ENCODE measurements at places on chromosomes 7 and 10. TPM values are rescaled to one million over a fixed set of nuclear protein-coding genes. Genes with fewer than 3 reads are reported as not detected.

- no peak overlapping the region for H3K4me3 ChIP-seq
- DNase-seq: peak; percentile 28
- H3K27me3 ChIP-seq: no peaks in the 10 kb centered on the region
- H3K36me3 ChIP-seq: no peaks in the 10 kb centered on the region
- peaks cover 12% of the 10 kb centered on the region for H3K4me1 ChIP-seq
Observed at GRCh38 chr10:133169173-133169947, 9.3 kb downstream of the KNDC1 start.

- DNase-seq: no peak
- H3K36me3 ChIP-seq: no peaks in the 10 kb centered on the region
- H3K4me3 ChIP-seq: peak overlapping the region; percentile 71
- H3K27ac ChIP-seq: no peak overlapping the region
- peaks cover 5% of the 10 kb centered on the region for H3K4me1 ChIP-seq
Observed at GRCh38 chr7:130734815-130735716, 1.1 kb upstream of the KLF14 start.

DNA sequence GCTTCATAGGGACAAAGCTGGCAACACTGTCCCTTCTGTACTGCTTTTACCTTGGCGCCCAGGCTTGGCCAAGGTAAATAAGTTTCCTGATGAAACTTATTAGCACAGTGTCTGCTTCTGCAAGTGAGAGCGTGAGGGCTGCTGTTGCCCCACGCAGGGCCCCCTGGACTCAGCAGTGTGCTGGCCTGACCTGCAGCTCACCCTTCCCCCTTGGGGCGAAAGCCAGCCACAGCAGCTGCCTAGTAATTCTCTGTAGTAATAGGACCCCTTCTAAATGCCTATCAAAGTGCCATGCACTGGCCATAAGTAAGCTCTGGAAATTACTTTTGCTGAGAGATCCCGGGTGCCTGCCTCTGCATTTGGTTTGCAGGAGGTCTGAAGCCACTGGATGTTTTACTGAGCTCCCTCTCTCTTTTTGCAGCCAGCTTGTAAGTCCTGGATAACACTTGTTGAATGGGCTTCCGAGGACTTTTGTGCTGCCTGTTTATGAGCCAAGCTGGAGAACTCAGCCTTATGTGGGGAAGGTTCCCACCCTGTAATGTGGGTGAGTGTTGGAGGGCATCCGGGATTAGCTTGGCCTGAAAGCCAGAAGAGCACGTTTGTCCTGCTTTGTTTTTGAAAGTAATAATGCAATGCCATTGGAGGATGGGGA is 293.9 kb downstream of the C7orf25 start:
- no peak for DNase-seq
- H3K4me1 ChIP-seq: no peaks in the 10 kb centered on the region
- H3K27ac ChIP-seq: no peak overlapping the region
- no peaks in the 10 kb centered on the region for H3K27me3 ChIP-seq
- H3K4me3 ChIP-seq: no peak overlapping the region
- H3K36me3 ChIP-seq: no peaks in the 10 kb centered on the region

DNA sequence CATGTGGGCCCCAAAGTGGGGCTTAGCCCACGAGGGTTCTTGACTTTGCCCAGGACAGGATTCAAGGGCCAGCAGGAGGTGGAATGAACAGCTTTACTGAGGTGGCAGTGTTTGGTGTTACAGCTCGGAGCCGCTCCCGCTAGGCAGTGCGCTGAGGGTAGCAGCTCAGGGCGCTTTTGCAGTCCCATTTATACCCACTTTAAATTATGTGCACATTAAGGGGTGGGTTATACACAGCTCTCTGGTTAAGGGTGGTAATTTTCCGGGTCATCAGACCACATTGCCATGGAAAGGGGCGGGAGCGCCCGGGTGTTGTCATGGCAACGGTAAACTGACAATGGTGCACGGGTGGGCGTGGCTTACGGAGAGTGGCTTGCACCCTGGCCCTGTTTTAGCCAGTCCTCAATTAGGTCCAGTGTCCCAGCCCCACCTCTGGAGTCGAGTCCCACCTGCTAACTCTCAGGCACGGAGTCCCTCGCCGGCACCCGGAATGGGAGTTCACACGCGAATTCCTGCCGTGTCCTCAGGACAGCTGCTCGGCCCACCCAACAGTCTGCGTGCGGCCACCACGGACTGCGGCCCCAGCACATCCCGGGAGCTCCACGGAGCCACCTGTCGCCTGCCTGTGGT is 58.2 kb upstream of the PDGFA start:
- no peak overlapping the region for H3K27ac ChIP-seq
- H3K4me3 ChIP-seq: no peak overlapping the region
- H3K36me3 ChIP-seq: peaks cover 2% of the 10 kb centered on the region

DNA sequence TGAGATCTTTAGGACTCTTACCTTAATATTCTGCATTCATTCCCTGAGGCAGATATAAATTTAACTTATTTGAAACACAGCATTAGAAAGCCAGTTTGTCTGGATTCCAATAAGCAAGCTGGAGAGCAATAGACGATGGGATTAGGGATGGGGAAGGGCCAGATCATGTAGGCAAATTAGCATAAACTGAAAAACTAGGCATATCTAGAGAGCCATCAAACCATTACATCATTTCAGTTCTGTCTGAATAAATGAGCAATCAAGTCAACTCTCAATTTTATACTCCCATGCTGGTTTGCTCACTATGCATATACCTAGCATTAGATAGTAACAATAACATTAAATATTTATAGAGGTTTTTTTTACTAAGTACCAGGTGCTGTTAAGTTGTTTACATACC is 583.6 kb upstream of the LRRN3 start:
- H3K4me1 ChIP-seq: no peaks in the 10 kb centered on the region
- no peak overlapping the region for H3K4me3 ChIP-seq
- H3K36me3 ChIP-seq: no peaks in the 10 kb centered on the region
- H3K27me3 ChIP-seq: no peaks in the 10 kb centered on the region
- no peak overlapping the region for H3K27ac ChIP-seq

DNA sequence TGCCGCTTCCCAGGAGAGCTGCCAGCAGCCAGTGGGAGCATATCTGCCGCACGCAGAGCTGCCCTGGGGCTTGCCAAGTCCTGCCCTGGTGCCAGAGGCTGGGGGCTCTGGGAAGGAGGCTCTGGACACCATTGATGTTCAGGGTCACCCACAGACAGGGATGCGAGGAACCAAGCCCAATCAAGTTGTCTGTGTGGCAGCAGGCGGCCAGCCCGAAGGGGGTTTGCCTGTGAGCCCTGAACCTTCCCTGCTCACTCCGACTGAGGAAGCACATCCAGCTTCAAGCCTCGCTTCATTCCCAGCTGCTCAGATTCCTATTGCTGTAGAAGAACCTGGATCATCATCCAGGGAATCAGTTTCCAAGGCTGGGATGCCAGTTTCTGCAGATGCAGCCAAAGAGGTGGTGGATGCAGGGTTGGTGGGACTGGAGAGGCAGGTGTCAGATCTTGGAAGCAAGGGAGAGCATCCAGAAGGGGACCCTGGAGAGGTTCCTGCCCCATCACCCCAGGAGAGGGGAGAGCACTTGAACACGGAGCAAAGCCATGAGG is 94.6 kb downstream of the TACC2 start:
- no peak overlapping the region for H3K27ac ChIP-seq
- no peaks in the 10 kb centered on the region for H3K27me3 ChIP-seq
- H3K36me3 ChIP-seq: no peaks in the 10 kb centered on the region
- H3K4me3 ChIP-seq: no peak overlapping the region

DNA sequence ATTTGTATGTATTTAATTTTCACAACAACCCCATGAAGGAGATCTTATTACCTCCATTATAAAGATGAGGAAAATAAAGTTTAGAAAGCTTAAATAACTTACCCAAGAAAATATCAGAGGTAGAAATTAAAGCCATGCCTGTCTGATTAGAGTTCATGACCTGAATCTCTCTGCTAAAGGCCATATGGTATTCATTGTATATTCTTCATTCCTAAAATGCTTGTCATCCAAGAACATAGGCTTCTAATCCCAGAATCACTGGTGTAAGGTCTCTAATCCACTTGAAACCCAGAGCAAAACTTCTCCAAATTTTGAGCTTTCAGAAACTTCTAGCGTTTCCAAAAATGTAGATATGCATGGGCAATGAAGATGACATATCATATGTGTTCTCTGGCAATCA is 72.3 kb upstream of the YAE1 start:
- no peak overlapping the region for H3K4me3 ChIP-seq
- no peaks in the 10 kb centered on the region for H3K4me1 ChIP-seq
- no peak for DNase-seq
- H3K27ac ChIP-seq: no peak overlapping the region

DNA sequence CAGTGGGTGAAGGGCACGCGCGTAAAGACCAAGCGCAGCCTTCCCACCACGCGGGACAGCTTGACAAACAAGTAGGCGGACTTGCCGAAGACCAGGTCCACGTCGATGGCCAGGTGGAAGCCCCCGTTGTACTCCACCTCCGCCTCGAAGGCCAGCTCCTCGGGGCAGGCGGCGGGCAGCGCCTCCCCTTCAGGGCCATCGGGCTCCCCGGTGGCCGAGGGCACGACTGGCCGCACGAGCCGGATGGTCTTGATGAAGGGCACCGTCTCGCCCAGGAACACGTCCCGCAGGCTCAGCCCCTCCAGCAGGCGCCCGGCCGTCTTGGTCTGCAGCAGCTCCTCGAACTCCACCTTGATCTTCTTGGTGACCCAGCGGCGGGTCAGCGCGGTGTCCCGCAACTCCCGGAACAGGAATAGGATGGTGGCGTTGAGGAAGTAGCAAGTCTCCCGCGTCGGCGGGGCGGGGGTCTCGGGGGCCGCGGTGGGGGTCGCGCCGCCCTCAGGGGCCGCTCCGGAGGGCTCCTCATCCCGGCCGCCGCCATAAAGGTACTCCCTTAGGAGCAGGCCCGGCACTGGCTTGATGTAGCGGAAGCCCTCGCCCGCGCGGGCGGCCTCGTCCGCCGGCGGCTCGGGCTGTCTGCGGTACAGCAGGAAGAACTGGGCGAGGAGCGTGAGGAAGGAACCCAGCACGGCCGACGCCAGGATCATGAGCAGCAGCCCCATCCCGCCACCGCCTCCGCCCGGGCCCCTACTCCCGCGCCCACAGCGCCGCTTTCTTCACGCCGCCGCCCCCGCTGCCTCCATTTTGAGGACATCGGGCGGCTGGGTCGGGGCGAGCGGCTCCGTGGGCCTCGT is 507 bp downstream of the PDZD8 start:
- peak overlapping the region; percentile 86 for H3K4me3 ChIP-seq
- H3K4me1 ChIP-seq: peaks cover 17% of the 10 kb centered on the region
- H3K27me3 ChIP-seq: no peaks in the 10 kb centered on the region
- H3K27ac ChIP-seq: peak overlapping the region; percentile 90
- peak; percentile 44 for DNase-seq

DNA sequence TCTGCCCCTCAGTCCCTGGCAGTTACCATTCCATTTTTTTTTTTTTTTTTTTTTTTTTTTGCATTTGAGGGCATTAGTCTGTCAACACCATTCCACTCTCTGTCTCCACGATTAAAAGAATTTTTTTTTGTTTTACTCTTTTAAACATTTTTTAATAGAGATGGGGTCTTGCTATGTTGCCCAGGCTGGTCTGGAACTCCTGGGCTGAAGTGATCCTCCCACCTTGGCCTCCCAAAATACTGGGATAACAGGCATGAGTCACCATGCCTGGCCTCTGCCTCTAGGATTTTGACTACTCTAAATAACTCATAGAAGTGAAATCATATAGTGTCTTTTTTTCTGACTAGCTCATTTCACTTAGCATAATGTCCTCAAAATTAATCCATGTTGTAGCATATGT is 16.5 kb upstream of the CLDN3 start:
- DNase-seq: no peak
- no peak overlapping the region for H3K4me3 ChIP-seq
- H3K36me3 ChIP-seq: no peaks in the 10 kb centered on the region
- H3K27me3 ChIP-seq: no peaks in the 10 kb centered on the region

GRCh38 chr10:112790030-112790429 is 160.0 kb upstream of the TCF7L2 start:
- H3K4me3 ChIP-seq: no peak overlapping the region
- no peak overlapping the region for H3K27ac ChIP-seq
- no peaks in the 10 kb centered on the region for H3K36me3 ChIP-seq
- peaks cover 16% of the 10 kb centered on the region for H3K4me1 ChIP-seq
- H3K27me3 ChIP-seq: no peaks in the 10 kb centered on the region

- no peak overlapping the region for H3K27ac ChIP-seq
- DNase-seq: no peak
- no peak overlapping the region for H3K4me3 ChIP-seq
- no peaks in the 10 kb centered on the region for H3K36me3 ChIP-seq
- H3K27me3 ChIP-seq: no peaks in the 10 kb centered on the region
Observed at GRCh38 chr10:112758961-112759360, 191.1 kb upstream of the TCF7L2 start.

DNA sequence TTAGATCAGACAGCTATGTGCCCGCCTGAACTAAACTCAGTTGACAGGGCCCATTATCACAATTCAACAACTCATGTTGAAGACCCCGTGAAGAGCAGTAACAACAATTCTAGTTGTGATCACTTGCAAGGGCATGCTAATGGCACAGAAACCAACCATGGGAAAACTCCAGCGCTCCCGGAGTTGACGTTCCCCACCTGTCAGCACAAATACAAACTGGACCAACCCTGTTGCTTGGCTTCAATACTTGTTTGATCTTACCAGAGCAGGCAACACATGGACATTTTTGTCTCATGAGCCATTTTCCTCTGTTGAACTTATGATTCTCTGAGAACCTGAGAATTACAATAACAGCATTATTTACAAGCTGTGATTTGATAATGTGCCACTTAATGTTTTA is 119.0 kb upstream of the LANCL2 start:
- H3K27me3 ChIP-seq: no peaks in the 10 kb centered on the region
- no peak for DNase-seq
- H3K4me1 ChIP-seq: no peaks in the 10 kb centered on the region
- no peak overlapping the region for H3K4me3 ChIP-seq
- H3K27ac ChIP-seq: no peak overlapping the region

- H3K4me3 ChIP-seq: no peak overlapping the region
- H3K27me3 ChIP-seq: no peaks in the 10 kb centered on the region
- no peak overlapping the region for H3K27ac ChIP-seq
- no peak for DNase-seq
- H3K36me3 ChIP-seq: no peaks in the 10 kb centered on the region
Observed at GRCh38 chr10:132133005-132133404, 53.7 kb upstream of the DPYSL4 start.

GRCh38 chr10:117014835-117015234 is 9.8 kb upstream of the SHTN1 start:
- H3K27ac ChIP-seq: no peak overlapping the region
- no peaks in the 10 kb centered on the region for H3K36me3 ChIP-seq
- no peaks in the 10 kb centered on the region for H3K27me3 ChIP-seq
- H3K4me3 ChIP-seq: no peak overlapping the region
- no peak for DNase-seq

HSPA12A gene
- 22.9 TPM for total RNA-seq

VIPR2 gene
- total RNA-seq: not detected

CYP3A7 gene
- total RNA-seq: not detected

NME8 gene
- total RNA-seq: not detected

ACHE gene
- total RNA-seq: 19.0 TPM

All from Caco-2 (cell line).